Activated naive CD8-positive, alpha-beta T cell treated with anti-CD3 and anti-CD28 coated beads, Interleukin-2, amount 10 ng/mL, durations not matched to agents 7 days and 5 days (primary cell): ENCODE measurements at places on chromosomes 6 and 20.

DNA sequence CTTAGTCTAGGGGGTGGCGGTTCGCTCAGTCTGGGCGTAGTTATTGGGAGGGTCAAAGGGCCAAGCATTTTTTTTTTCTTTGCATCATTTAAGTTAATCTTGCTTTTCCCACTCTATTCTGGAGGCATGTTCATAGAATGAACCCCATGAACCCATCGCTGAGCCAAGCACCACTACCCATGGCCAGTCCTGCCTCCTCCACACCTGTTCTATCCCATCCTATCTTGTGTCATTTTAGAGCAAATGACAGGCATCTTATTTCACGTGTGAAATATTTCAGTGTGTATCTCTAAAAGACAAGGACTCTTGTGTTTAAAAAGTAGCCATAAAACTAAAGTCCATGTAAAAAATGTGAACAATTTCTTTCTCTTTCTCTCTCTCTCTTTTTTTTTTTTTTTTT lies 13.9 kb downstream of the SRC start:
- no peak for DNase-seq

GRCh38 chr20:15515691-15516090 lies 1057.6 kb downstream of the KIF16B start:
- no peak for DNase-seq

DNA sequence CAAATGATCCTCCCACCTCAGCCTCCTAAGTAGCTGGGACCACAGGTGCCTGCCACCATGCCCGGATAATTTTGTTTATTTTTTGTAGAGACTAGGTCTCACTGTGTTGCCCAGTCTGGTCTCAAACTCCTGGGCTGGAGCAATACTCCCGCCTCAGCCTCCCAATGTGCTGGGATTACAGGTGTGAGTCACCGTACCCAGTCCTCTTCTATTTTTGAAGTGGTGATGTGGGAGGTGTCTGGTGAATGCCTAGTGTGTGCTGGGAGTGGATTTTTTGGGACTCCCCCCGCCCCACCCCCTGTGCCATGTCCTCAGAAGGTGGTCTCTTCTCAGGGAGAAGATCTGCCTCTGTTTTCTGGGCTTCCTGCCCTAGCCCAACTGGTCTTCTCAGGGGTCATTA lies 47.9 kb upstream of the CLDN20 start:
- no peak for DNase-seq

DNA sequence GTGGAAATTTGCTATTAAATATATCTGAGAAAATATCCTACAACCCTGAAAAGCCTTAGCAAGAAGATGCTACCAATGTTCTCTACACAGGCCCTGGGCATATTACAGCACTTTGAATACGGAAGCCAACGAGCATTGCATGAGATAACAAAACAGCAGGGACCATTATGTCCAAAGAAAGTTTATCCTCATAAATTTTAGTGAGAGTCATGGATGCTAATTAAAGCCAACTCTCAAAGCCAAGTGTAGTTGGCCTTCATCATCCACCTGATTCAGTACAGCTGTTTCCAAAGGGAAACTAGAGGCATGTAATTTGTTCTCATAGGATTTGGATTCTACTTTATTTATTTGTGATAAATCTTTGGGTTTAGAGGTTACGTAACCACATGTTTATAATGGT lies 564.8 kb downstream of the RFPL4B start:
- no peak for DNase-seq

DNA sequence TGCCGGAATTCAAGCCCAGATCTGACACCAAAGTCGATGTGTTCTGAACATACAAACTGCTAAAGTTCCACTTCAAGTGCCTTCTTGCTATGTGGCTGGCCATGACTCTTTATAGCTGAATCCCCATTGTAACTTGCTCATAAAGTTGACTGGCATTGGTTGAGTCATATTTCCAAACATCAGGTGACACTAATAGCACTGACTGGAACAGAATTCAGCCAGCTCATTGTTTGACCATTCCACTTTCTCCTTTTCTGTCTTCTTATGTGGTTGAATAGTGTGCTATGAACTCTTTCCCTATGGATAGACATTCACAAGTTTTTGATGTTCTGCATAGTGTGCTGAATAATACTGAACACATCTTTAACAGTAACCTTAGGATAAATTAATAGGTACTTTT lies 266.2 kb upstream of the ZFP64 start:
- no peak for DNase-seq

DNA sequence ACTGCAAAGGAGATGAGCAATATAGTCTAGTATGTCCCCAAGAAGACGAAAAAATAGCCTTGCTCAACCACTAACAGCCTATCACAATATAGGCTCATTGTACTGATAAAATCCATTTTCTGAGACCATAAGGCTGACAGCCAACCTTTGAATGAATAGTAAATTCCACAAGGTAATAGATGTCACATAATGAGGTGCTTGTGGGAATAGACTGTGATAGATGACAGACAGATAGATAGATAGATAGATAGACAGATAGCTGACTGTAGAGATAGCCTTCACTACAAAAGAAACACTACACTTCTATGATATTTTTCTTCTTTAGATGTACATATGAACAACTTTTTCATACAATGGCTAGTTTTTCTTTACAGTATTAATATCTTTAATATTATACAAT lies 760.3 kb upstream of the NRSN1 start:
- DNase-seq = no peak

- no peak for DNase-seq
These were observed 92.6 kb upstream of the PREP start for GRCh38 chr6:105495515-105495914.

- DNase-seq = no peak
These were observed 185.5 kb upstream of the NRSN1 start for GRCh38 chr6:23940466-23940865.

DNA sequence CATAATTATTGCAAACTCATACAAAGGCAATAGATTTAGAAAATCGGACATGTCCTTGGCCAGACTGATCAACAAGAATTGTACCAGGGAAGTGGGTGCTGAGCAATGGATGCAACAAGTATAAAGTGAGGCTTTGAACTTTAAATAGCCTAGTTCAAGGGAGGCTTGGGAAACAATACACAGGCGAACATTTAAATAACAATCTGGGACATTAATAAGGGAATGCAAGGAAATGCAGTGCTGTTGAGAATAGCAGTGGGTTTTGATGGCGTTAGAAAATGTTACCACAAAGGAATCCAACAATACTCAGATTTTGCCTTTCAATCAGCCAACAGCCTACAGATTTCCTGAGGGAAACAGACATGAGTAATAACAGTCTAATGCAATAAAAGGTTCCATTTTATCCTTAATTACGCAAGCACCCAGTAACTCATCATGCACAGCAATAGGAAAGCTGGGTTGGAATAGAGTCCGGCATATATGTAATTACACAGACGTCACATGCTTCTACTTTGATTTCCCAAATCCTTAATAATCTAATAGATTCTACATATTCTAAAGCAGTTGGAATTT lies 134.6 kb downstream of the PHACTR1 start:
- no peak for DNase-seq
